ENCODE measurements at places on chromosomes 1 and 21.
A peak's percentile ranks its signal among the peaks of the same experiment; 100 is the strongest.

GRCh38 chr1:48005253-48006117, 8.3 kb upstream of the TRABD2B start:
- no peak for DNase-seq

DNA sequence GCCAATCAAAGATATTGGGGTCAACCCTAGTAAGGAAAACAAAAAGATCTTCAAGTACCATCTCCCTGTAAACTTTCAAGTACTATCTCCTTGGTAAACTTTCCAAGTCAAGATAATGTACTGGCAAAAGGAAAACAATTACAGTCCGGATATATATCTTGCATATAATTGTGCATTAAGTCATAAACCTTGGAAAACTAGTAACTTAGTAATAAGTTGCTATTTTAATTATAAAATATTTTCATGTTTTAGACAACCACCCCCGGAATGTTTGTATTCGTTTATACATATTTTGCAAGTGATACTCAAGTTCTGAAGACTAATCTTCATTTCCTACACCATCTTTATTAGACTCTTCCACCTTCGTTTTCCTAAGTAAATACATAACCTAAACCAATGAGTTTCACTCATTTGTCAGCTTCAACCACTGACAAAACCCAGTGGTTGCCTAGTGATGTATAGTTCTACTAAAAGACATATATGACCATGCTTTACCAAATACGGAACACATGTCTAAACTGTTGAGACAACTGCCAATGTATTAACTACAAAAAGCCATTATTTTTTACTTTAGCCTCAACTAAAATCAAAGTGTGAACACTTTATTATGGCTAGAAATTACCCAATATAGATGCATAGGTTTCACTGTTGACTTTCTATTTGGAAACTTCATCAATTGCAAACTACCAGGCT, 1.7 kb downstream of the AKT3 start:
- no peak for DNase-seq

- DNase-seq = no peak
These were observed 3.7 kb downstream of the SYT6 start for GRCh38 chr1:114150016-114150415.

GRCh38 chr1:77986810-77987209, 7.9 kb upstream of the FUBP1 start:
- DNase-seq = no peak

DNA sequence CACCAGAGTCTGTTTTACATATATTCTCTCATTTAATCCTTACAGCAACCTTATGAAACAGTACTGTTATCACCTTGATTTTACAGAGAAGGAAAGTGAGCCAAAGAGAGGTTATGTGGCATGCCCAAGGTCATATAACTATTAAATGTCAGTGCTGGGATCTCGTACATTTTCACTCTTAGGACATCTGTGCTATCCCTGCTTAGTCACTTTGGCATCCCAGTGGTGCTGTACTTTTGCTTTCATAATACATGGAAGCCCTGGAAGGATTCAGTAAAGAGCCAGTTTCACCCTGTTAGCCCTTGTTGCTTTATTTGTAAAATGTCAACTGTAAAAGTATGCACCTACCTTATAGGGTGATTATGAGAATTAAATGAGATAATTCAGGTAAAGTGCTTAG, 104.4 kb downstream of the NFIA start:
- no peak for DNase-seq

- DNase-seq = no peak
These were observed 32.9 kb upstream of the SRP9 start for GRCh38 chr1:225744745-225745144.

DNA sequence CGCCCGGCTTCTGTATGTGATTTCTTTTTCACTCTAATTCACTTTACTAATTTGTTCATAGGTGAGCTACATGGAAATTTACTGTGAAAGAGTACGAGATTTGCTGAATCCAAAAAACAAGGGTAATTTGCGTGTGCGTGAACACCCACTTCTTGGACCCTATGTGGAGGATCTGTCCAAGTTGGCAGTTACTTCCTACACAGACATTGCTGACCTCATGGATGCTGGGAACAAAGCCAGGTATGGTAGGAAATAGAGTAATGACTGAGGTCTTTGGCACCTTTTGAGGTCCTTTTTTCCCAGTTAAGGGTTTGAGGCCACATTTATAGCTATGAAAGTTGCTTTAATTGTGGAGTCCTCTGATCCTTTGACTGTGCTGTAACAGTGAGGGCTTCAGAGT, 56.9 kb downstream of the KIF1B start:
- DNase-seq = no peak

DNA sequence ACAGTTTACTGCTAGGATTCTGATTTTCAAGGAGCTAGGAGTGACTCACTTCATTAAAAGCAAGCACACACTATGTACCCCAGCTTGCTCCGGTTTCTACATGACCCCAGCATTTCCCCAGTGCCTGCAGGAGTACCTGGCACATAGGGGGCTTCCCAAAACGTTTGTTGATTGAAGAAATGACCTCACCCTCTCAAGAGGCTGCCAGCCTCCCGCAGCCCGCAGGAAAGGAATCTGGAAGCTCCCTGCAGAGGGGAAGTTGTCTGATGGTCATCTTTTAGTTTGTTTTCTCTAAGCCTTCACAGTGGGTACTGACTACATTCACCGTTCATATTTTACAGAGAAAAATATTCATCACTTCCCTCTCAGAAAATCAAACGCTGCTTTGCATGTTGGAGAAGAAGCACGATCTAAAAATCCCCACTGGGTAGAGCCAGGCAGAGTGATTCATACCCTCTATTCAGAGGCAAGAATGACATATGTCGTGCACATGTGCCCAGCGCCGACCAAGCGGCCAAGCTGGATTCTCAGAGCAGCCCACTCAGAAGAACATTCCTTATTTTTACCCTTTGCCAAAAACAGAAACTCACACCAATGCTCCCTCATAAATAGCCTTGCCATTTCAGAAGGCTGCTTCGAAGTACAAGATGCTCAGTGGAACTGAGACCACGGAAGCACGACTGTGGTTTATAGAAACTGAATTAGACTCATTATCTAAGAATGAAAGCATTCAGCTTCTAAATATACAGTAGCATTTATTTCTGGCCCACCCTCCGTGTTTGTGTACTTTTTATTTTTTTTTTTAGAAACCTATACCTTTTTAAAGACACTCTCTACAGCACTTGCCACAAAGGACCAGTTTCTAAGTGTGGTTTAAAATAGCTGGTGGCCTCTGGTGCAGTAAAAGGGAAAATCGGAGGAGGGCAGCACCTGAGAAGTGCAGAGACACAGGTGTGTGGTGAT, 143.2 kb downstream of the MIS18A start:
- DNase-seq = no peak

- DNase-seq = no peak
These were observed 162.9 kb downstream of the TRABD2B start for GRCh38 chr1:47834326-47834725.

DNA sequence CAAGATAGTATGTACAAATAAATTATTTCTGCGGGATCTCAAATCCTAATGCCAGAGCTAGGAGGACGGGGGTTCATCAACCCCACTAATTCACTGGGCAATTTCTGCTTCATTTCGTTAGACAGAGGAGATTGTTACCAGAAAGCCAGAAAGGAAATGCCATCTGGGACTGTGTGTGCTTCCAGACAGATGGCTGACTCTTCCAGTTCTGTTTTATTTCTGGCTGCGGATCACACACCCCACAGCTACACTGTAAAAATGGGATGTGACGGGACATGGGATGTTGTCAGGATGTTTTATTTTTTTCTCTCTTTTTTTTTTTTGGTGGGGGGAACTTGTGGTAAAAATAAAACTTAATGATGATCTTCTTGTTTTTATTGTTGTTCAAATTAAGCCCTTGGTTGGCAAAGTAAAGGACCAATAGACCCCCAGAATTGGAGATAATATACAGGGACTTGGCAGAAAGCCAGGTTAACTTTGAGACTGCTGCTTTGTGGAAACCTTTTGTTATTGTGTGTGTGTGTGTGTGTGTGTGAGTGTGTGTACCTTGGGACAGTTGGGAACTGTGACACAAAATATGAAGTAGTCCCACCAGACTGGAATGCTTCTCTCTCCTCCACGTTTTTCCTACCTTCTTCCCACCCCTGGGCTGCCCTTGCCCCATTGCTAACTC, 114.5 kb downstream of the NUF2 start:
- DNase-seq = no peak

GRCh38 chr1:72177711-72178110, 104.6 kb downstream of the NEGR1 start:
- DNase-seq = no peak

GRCh38 chr1:93681101-93681988, at the start of gene BCAR3:
Gene BCAR3 (minus strand): TSS chr1:93681837. CDS start chr1:93674930, 6,907 bp downstream.
- peak; percentile 10 for DNase-seq

DNA sequence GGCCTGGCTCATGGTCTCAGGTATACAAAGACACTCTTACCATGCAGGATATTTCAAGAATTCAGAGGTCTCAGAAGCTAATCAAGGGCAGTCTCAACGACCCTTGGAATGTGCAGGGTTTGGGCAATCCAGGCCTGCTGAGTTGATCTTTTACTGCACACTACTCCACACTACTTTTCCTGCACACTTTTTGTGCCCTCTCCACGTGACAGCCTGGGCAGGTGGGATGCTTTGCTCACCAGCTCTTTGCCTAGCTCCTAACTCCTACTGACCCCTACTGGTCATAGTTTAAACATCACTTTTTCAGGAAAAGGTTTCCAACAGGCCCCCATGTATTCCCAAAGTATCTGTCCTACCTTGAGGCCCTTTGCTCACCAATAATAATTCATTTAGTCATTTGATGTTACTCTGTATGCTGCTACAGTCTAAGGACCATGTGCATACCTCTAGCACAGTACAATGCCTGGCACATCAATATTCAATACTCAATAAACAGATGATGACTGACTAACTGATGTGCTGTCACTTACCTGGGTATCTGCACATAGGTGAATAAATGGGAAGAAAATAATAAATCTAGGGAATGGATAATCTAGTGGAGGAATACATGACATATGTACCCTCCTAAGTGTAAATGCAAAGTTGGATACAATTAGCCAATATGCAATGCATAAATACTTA, 9.6 kb downstream of the DUSP23 start:
- no peak for DNase-seq

GRCh38 chr1:212754193-212754592, 37.4 kb downstream of the NSL1 start:
- DNase-seq = peak; percentile 39

- DNase-seq = no peak
These were observed 17.3 kb downstream of the NOC2L start for GRCh38 chr1:941588-942383.

DNA sequence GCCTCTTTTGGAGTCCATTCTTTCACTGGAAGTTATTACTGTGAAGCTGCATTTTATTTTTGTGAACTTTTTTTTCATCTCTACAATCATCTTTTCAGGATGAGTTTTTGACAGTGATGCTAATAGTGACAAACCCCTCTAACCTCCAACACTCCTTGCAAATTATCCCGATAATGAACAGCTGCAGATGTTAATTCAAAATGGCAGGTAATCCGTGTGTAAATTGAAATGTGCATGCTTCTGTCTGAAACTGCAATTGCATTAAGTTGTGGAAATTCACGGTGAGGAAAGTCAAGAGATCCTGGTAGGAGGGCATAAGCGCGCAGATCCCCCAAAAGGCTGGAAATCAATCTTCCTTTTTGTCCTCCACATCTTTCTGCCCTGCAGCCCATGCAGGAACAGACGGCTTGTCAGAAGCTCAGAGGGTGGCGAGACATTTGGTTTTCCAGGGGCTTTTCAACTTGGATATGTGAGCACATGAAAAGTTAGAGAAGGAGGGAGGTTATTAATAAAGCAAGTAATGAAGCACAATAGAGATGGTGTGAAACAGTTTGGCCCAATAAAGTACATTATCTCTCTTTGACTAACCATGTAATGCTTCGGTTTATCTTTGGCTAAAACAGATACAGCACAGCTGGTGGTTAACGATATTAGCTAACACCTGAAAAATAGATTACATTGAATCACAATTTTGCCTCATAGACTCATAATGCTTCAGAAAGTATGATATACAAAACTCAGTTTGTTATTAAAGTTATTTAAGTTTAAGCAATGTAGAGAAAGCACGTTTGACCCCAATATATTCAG, 143.5 kb upstream of the COA6 start:
- DNase-seq = no peak

DNA sequence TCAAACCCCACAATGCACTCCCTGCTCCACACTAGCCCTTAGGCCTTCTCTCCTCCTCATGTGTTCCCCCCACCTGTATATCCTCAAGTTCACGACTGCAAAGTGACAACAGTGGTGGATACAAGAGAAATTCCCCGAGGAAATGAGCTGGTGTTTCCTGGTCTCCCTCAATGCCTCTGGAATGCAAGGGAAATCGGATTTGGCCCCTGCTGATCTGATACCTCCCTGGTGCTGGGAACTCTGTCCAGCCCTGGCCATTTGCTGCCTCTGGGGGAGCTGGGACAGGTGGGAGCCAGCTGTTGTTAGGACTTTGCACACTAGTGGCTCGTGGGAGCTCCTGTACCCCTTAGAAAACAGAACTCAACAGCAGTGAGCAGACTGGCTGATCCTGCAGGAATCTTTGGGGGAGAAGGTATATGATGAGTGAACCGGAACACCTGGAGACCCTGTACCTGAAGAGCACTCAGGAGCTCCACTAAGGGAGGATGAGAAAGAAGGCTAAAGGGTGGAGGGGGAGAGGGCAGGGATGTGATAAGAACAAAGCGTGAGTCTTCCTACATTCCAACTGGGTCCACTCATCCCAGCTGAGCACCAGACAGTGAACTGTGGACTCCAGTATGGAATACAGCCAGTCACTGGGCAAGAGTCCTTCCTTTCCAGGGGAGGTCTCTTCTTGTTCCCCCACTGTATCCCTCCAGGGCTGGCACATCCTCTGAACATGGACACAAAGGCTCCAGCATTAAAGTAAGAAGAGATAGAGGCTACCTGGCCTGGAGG, 69.3 kb downstream of the PLXNA2 start:
- DNase-seq = no peak

GRCh38 chr21:31517664-31518414, 141.7 kb upstream of the SOD1 start:
- no peak for DNase-seq

DNA sequence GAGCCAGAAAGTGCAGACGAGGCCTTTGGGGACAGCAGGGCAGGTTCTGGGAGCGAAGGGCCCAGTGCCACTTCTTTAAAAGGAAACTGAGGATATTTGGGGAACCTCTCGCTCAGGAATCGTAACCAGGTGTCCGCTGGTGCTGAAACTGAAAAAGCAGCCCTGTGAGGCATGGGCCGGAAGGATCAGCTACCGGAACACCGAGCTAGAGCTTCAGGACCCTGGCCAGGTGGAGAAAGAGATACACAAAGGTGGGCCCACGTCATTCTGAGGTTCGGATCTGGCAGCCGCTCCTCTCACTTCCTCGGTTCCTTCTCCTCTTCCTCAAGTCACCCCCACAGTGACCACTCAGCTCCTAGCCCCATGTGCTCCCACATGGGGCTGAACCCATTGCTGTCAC, 18.1 kb downstream of the MX2 start:
- DNase-seq = no peak
